ENCODE measurements at places on chromosomes 6 and 20. TPM values are rescaled to one million over a fixed set of nuclear protein-coding genes. Genes with fewer than 3 reads are reported as not detected.

SAMD3 gene
- not detected for total RNA-seq

OGFRL1 gene
- 34.0 TPM for total RNA-seq

MYB gene
- total RNA-seq, result 1.4 TPM

RBPJL gene
- total RNA-seq, result not detected

CDH4 gene
- 21.0 TPM for total RNA-seq

NKAIN4 gene
- 1.4 TPM for total RNA-seq

- DNase-seq, result no peak
Observed at GRCh38 chr6:169157197-169158148, 96.2 kb downstream of the THBS2 start.

DNA sequence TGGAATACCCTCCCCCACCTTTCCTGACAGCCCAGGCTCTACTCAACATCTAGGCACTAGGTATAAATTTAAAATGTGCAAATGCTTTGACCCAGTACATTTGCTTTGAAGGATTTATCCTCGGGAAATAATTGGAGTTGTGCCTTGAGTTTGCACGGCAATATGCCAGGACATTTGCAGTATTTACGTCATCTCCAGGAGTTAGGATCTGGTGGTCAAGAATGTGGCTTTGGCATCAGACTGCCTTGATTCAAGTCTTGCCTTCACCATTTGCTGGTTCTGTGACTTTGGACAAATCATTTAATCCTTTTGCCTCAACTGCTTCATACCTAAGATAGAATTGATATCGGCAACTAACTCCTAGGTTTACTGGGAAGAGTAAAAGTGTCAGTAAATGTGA lies 169.6 kb downstream of the PLCB1 start:
- DNase-seq, result no peak

DNA sequence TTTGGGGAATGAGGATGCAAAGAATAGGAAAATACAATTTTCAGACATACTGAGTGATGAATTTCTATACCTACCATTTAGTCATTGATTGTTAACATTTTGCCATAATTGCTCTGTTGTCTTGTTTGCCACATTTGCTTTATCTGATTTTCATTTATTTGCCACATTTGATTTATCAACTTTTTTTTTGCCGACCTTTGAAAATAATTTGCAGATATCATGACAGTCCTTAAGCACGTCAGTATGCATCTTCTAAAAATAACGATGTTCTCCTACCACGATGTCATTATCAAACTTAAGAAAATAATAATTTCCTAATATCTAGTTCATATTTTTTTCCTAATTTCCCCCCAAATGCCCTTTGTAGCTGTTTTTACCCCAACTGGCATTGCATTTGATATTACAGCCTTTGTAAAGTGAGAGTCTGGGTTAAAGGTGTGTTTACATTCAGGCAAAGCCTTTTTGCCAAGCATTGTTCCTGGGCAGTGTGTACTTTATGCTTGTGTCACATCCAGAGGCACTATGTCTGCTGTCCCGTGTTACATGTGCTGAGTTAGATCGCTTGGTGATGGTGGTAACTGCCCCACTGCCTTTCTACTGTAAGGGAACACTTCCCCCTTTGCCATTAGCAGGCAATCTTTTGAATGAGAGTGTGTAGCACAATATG lies 26.4 kb downstream of the SEC23B start:
- no peak for DNase-seq

DNA sequence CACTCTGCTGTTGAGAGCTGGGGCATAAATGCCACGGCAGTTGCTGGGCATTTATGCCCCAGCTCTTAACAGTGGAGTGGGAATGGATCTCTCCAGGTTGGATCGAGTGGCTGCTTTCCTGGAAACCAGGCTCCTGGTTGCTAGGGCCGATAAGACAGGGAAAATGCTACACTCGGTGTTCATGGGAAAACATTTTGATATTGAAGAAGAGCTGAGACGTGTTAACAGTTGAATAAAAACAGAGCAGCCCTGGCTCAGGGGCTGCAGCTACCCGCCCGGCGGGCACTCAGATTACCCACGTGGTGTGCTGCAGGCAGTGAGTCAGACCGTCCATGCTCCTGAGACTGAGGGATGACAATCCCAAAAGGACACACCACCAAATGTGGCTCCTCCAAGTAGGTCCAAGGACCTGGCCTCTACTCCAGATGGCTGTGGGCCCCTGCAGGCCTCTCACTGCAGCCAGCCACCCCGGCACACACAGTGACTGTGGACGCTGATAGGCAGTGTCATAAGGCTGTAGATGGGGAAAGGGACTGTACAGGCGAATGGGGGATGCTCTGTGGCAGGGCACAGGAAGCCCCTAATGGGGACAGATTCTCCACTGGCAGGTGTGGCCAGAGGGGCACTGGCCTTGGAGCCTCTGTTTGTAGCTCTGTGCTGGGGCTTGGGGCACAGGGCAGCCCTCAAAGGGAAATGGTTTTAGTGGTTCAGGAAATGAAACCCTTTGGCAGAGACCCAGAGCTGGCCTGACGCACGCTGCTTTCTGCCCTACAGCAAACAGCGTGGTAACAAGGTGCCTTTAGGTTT lies 237.8 kb downstream of the LY86 start:
- DNase-seq, result no peak

- no peak for DNase-seq
Observed at GRCh38 chr20:50272030-50272723, 81.5 kb downstream of the CEBPB start.

- no peak for DNase-seq
Observed at GRCh38 chr6:109021870-109022269, 72.8 kb downstream of the SESN1 start.

DNA sequence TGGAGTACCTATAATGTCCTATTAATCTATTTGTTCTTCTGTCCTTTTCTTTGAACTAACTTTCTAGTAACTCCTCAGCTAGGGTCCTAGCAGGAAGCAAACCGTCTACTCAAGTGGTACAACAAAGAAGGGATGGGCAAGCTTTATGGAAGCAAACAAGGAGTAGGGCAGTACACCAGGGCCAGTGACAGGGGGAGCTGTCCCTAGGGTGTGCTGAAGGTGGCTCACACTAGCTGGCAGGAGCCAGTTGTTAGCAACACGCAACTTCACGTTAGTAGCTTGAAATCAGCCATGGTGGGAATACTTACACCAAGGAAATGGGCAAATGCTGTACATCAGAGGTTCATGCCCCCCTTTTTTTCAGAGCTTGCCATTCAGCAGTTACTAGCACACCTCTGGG lies 74.0 kb upstream of the EYA2 start:
- no peak for DNase-seq

DNA sequence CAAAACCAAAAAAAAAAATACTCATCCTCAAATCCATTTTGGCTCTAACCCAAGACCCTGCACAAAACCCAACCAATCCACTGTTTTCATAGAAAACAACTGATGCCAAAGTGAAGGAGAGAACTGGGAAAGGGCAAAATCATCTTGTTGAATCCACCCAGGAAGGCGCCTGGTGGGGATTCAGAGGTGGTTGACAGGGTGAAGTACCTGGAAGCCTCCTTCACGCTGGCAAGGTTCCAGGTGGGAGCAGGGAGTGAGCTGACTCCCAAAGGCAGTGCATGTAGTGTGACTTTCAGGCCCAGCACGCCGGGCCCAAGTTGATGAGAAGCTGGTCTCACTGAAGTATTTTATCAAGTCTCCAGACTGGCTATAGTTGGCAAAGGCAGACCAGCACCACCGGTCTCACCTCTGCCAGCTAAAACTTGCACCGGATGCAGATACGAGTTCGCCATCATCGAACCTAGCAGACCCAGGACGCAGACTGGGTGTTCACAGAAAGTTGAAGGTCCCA lies 16.5 kb downstream of the PPP1R10 start:
- DNase-seq, result no peak

DNA sequence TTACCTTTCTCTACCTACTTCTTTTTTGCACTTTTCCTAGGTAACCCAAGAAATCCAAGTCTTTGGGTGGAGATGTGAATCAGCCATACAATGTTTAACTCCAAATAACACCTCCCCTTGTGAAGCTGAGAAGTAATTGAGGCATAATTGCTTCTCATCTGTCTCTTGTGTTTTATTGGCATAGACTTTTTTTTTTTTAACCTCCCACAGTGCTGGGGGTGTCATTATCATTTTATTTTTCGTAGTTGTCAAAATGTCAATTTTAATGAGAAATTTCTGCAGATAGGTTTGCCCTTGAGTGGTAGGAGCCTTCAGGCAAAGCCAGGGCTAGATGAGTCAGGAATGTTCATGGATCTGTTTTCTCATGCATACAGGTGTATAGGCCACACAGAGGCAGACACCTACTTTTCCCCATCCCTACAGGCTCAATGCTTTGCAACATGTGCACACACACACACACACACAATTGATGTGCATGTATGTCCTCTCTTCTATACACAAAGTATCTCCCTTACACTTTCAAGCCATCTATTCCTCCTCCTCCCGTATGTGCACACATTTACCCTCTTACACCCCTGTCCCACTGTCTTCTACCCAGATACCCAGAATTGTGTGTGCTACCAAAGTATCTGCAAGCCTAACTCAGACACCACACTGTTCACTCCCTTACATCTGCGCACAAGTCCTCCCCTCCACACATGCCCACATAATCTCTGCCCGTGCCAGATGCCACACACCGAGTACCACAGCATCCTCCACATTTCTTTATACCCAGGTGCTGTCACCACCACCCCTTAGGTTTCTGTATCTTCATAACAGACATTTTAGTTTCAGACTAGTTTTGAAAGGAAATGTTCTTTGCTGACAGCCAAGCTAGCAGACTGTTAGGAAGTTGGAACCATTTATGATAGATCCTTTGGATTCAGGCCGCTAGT lies 22.0 kb downstream of the RALY start:
- no peak for DNase-seq

DNA sequence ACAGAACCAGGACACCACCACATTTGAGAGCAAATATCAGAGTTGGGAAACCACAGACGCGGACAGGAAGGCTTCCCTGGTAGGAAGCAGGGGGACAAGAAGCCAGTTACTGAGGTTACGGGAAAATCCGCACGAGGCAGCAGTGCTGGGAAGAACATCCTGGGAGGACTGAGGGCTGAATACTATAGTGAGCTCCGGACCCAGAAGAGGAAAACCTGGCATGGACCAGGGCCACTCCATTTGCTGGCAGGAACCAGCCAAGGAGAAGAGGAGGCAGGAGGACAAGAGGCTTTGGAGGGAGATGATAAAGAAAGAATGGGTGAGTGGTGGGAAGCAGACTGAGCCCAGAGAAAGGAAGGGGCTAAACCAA lies 6.1 kb upstream of the DSN1 start:
- no peak for DNase-seq

DNA sequence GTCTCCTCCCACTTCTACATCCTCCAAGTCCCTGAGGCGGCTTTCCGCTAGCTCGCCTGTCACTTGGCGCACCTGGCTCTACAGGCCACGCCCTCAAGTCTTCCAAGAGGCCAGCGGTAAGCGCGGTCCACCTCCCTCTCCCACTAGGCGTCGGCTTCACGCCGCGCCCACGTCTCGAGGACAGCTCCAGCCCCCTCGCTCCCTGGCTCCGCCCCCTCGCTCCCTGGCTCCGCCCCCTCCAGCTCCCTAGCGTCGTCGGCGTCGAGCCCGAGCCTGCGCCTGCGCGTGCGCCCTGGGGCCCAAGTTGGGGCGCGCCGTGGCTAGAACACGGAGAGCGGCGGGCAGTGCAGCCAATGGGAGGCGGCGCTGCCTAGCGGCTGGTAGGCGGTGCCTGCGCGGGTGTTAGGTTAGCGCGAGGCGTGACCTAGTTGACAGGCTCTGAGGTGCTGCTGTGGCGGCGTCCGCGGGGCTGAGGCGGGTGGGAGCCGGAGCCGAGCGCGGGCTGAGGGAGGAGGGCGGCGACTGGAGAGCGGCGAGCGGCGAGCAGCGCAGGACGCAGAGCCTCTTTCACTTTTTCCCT lies at the start of gene MACROD2:
TSS of gene MACROD2 (plus strand) at position 431 of the 580 bp plus-strand sequence.
- DNase-seq, result peak; percentile 38

- DNase-seq, result no peak
Observed at GRCh38 chr6:56944661-56945060, 10.2 kb upstream of the BEND6 start.

DNA sequence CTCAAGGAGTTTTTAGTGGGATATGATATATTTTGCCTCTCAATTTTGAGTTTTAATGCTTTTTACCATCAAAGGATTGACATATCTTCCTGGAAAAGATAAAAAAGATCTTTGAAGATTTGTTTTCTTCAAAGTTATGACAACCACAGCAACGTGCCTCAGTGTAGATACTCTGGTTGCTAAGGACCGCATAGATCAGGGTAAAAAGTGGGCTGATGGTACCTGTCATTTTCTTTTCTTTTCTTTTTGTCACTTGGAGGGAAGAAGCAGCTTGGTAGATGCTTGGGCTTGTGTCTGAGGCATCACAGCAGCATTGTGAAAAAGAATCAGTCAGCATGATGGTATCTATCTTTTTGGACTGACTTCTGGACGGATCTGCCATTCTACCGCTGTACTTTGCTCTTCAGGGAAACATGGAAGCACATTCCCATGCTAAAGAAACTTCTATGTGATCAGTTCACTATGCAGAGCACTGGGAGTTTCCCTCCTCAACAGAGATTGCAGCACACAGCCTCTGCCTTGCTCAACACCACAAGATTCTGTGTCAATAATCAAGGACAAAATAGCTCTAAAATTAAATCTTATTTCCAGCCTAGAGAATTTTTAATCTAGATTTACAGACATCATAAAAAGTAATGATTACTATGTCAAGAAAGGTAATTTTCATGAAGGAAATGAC lies 54.8 kb upstream of the SGK1 start:
- DNase-seq, result no peak

DNA sequence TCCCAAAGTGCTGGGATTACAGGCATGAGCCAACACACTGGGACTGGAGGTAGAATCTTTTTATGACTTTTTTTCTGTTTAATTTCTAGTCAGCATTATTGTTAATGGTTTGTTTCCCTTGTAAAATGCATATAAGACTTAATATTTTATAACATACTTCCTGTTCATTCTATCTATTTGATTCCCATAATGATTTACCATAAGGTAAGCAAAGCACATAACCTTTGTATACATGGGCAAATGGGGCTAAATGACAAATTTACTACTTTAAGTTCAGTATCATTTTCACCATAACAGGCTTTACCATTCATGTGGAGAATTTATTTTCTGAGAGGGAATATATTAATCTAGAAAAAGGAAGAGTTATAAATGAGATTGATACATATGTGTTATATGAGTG lies 24.3 kb downstream of the VTA1 start:
- no peak for DNase-seq

DNA sequence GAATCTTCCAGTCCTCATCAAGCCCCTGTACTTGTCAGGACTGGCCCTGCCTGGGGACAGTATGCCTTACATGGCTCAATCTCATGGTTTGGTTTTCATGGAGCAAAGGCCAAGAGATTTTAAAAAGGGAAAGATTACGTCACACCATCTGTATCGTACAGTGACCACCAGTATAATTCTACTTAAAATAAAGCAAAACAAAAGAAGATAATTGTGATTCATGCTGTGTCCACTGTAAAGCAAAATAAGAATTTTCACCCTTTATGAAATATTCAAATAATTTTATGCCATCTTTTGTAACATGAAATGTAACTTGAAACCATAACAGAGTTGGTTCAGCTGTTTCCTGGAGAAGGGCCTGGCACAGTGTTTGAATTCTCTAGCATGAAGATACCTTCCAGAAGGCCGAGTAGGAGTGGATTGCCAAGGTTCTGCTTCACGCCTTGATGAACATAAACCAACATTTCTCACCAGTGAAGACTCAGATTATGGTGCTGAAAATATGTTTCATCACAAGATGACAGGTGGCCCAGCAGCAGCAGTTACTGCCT lies 486.5 kb downstream of the RFPL4B start:
- no peak for DNase-seq
